Stimulated activated CD4-positive, alpha-beta T cell treated with anti-CD3 and anti-CD28 coated beads, Interleukin-15, amount 100 ng/mL, for 24 hours (primary cell): ENCODE measurements at places on chromosomes 3 and 15.

- DNase-seq = no peak
Measured at GRCh38 chr3:124923833-124924232, 10.7 kb downstream of the MUC13 start.

GRCh38 chr3:172965256-172965655, 175.8 kb downstream of the SPATA16 start:
- no peak for DNase-seq

DNA sequence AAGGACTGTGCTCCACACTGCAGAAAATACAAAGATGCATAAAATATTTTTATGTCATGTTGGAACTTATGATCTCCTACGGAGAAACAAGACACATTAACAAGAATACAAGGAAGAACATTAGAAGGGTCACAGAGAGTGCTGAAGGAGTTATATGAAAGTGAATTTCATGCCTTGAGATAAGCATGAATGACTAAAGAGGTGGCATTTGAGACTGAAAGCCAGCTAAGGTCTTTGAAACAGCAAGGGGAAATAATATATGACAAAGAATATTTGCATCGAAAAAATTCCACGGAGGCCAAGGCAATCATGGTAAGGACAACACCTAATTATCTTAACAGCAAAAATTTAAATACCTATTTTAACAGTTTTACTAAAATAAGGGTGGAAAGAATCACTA, 12.5 kb downstream of the GSK3B start:
- DNase-seq = no peak

GRCh38 chr15:56045068-56045748, 51.8 kb upstream of the NEDD4 start:
- no peak for DNase-seq

- peak; percentile 48 for DNase-seq
Measured at GRCh38 chr15:85407421-85408269, 27.2 kb downstream of the AKAP13 start.

- DNase-seq = no peak
Measured at GRCh38 chr3:70823622-70824021, 511.2 kb upstream of the MDFIC2 start.

- DNase-seq = no peak
Measured at GRCh38 chr3:132342610-132343009, 25.4 kb downstream of the ACP3 start.

GRCh38 chr3:15440891-15441290, 13.5 kb downstream of the EAF1 start:
- no peak for DNase-seq
